ENCODE measurements at places on chromosomes 16 and 17.

DNA sequence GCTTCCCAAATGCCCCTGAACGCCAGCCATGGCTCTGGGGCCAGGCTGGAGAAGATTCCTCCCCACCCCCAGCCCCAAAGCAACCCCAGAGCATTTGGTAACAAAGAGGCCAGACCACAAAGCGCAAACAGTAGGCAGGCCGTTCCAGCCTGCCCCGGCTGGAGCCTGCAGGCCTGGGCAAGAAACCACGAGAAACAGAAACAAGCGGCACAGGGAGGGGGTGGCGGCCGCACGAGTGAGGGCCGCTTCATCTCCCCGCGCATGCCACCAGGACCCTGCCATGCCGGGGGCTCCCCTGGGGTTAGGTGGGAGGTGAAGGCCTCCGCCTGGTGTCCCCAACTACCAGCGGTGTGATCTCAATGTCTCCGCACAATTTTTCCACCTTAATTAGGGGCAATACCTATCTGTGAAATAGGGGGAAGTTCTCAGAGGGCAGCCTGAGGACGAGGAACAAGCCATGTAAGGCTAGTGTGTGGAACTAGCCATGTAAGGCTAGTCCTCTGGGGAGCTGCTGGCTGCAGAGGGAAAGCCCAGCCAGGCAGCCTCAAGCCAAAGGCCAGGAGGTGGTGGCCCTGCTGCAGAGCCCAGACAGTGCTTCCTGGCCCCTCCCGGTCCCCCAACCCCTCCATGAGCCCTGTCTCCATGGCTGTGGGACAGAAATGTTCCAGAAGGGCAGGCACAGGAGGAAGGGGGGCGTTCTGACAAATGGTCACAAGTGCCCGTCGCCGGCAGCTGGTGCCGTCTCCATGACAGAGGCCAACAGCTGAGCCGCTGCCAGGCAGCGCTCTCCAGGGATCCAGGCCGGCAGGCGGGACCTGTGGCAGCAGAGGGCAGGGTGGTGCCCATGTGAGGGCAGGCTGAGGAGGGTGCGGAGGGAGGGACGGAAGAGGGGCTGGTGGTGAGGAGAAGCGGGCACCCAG, 14.5 kb upstream of the MTSS2 start:
- DNase-seq, result no peak

DNA sequence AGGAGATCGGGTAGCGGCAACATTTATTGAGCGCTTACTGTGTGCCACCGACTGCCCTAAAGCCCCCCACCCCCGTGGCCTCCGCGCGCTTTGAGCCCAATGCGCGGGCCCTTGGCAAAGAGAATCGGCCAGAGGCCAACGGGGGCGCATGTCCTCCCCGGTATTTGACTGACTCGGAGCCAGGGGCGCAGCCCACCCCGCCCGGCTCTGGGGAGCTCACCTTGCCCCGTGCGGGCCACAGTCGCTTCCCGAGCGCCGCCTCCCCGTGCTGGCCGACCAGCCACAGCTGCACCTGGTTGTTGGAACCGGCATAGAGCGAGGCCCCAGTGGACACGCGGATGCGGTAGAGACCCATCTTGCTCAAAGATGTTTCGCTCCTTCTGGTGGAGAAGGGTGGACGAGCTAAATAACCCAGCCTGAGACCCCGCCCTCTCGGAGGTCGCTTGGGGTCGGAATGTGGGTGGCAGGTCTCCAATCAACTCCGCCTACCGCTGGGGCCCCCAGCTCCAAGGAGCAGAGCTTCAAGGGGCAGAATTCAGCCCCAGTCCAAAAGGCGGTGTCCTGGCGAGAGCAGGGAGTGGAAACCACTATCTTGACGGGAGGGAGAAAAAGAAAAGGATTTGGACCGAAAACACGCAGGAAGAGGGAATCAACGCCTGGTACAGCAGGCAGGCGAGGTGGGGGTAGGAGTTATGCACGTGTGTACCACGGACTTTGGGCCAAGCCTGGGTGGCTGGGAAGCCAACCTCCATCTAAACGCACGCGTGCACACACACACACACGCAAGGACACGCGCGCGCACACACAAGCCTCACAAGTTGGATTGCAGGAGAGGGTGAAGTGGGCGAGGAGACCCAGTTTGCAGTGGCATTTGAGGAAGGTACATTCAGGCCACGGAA, at the start of gene ALOX15:
Gene ALOX15, minus strand, starts transcription at position 382 of the 899 bp plus-strand sequence. Its CDS starts 27 bp downstream, at position 355.
- DNase-seq, result no peak

DNA sequence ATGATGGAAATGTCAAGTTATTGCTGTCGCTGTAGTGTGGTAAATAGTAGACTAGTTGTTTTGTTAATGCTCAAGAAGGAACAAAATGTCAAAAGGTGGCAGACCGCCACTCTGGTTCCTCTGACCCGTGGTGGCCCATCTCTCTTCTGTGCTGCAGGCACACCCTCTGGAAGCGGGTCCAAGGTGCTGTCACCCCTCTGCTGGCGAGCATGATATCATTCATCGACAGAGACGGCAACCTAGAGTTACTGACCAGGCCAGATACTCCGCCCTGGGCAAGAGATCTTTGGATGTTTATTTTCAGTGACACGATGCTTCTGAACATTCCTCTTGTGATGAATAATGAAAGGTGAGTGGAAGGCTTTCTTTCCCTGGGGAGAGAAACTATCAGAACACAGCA, 56.8 kb upstream of the ENDOV start:
- no peak for DNase-seq

DNA sequence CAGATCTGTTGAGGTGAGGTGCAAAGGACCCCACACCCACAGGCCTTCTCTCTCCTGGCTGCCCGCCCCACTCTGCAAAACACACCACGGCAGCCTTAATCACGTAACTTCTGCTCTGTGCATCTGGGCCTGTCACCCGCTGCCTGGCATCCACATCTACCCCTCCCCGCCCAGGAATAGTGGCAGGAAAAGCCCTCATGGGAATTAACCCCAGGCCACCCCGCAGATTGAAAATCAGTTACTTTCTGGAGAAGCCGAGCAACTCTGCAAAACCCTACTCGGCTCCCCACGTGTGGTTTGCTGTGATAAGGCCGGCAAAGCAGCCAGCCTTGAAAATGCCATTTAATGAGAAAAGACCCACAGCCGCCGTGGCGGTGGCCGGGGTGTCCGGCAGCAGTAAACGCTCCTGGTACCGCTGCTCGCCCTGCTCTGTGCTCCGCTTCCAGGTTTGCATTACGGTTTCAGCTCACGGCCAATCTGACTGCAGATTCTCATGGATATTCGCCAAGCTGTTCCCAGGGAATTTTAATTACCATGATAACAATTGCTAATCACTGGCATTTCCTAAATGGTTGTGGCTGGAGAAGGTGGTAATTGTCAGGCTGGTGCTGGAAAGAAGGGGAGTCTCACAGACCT, 78.0 kb upstream of the DOC2B start:
- no peak for DNase-seq

- DNase-seq, result no peak
Observed at GRCh38 chr16:82657239-82657638, 30.5 kb downstream of the CDH13 start.

GRCh38 chr17:72774236-72774635, 318.3 kb downstream of the SLC39A11 start:
- DNase-seq, result no peak

GRCh38 chr16:4392382-4393239, 21.0 kb downstream of the VASN start:
- DNase-seq, result no peak

DNA sequence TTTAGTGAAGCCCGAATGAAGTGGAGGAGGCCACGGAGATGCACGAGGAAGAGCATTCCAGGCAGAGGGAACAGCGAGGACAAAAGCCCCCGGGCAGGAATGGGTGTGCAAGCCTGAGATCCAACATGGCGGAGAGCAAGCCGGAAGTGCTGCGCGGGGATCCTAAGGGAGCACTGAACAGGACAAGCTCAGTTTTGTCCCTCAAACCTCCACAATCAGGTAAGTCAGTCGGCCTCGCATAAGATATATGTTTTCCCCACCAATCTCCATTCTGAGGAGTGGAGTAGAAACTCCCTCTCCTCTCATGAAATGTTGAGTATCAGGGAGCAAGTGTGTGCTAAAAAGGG, 32.9 kb upstream of the USP22 start:
- DNase-seq, result no peak

DNA sequence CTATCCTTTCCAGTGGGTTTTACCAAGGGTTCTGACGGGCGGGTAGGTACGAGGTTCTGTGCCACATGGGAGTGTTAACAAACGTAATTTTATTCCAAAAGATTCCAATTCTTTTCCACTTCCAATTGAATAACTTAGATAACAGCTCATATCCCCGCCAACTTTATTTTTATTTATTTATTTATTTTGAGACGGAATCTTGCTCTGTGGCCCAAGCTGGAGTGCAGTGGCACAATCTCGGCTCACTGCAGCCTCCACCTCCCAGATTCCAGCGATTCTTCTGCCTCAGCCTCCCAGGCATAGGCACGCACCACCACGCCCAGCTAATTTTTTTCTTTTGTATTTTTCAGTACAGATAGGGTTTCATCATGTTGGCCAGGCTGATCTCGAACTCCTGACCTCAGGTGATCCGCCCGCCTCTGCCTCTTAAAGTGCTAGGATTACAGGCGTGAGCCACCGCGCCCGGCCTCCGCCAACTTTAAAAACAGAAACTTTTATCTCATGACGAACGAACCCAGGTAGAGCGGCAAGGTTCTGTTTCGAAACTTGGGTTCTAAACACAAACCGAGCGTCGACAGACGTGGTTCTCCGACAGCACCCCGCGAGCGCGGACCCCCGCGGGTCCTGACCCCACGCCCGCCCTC, 613 bp downstream of the ECI1 start:
- no peak for DNase-seq

- DNase-seq, result no peak
Observed at GRCh38 chr16:63922560-63922959, 1199.3 kb downstream of the CDH11 start.

DNA sequence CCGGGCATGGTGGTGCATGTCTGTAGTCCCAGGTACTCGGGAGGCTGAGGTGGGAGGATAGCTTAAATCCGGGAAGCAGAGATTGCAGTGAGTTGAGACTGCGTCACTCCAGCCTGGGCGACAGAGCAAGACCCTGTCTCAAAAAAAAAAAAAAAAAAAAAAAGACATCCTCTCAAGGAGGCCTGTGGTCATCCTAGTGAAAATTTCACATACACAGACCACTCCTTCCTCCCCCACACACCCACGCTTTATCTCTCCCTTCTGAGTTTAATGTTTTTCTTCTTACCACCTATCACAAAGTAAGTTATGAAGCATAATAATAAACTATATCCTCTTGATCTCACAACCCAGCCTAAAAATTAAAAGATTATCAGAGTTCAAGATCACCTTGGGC, 1.3 kb upstream of the NOL11 start:
- DNase-seq, result no peak

DNA sequence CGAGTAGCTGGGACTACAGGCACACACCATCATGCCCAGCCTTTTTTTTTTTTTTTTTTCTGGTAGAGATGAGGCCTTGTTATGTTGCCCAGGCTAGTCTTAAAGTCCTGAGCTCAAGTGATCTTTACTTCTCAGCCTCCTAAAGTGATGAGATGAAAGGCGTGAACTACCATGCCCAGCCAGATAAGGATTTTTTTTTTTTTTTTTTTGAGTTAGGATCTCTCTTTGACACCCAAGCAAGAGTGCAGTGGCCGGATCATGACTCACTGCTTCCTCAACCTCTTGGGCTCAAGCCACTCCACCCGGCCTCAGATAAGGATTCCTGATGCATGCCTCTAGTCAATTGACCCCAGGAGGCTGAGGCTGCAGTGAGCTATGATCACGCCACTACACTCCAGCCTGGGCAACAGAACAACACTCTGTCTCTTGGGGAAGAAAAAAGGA, 11.2 kb upstream of the PLEKHG4 start:
- no peak for DNase-seq

GRCh38 chr16:50611332-50611934, 63.2 kb downstream of the NKD1 start:
- DNase-seq, result no peak

GRCh38 chr17:3636908-3637373, 381 bp downstream of the CTNS start:
- no peak for DNase-seq

DNA sequence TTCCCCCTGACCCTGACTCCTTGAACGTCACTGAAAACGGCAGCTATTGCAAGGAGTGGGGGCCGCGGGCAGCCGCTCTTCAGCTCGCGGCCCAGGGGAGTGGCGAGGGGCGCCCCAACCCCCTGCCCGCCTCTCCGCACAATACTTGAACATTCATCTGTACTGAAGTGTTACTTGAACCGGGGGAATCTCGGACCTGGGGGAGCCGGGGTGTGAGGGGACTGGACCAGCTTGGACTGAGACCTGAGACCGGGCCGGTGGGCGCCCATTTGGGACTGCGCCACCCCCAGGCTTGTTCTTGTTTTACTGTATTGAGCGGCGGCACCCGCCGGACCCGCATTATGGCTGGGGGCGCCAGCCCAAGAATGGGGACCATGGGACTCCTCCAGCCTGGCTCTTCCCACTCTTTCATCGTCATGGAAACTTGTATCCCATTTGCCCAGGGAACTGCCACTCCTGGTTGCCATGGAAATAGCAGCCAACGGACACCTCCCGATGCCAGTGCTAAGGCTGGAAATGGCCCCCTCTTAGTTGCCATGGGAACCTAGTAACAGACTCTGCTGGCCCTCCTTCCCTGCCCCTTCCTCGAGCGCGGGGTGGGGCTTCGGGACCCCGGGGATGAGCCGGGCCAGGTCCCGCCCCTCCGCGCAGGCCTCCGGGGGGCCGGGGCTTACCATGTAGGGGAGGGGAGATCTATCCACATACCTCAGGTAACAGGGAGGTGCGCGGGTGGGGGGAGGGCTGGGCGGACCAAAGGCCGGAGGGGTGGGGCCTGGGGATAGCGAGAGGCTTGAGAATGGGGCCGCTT, 805 bp upstream of the ORAI3 start:
- DNase-seq, result no peak

DNA sequence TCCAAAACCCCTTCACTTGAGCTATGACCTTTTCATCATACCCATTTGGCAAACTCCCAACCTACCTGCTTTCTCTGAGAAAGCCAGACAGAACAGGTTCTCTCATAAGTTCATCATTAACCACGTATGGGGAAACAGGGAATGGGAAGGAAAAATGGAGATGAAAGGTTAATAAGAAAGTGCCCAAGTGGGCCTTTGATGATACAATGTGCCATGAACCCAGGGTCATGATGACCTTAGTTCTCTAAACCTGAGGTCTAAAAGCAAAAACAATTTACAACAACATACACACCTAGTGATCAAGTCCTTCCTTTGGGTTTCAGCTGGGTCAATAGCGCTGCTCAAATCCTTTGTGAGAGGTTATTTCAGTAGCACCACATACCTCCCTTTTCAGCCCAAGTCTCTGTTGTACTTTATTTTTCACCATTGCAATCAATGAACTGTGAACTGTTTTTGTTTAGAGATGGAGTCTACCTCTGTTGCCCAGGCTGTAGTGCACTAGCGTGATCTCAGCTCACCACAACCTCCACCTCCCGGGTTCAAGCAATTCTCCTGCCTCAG, 14.5 kb upstream of the RANGRF start:
- DNase-seq, result no peak

Data from RPMI8226 (cell line).